ENCODE measurements at places on chromosomes 11 and 22.
A peak's percentile ranks its signal among the peaks of the same experiment; 100 is the strongest.

DNA sequence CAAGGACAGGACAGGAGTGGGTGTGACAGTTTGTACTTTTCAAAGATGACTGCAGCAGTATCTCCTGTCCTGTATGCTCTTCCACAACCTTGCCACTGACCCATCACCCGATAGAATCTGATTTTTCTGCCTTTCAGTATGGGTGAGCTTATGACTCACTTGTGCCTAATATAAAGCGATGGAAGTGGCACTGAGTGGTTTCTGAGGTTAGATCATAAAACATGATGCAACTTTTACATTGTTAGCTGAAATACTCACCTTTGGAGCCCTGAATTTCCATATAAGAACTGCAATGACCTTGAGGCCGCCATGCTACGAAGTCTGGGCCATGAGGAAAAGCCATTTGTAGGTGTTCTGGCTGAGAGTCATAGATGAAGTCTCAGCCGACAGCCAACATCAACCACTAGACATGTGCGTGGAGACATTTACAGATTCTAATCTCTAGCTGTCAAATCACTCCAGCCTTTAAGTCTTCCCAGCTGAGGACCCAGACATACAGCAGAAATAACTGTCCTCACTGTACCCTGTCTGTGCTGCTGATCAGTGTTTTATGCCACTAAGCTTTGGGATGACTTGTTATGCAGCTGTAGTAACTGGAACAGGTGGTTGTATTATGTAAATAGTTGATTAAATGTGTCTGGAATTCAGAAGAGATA lies 105.9 kb upstream of the ARHGAP20 start:
- DNase-seq: no peak

DNA sequence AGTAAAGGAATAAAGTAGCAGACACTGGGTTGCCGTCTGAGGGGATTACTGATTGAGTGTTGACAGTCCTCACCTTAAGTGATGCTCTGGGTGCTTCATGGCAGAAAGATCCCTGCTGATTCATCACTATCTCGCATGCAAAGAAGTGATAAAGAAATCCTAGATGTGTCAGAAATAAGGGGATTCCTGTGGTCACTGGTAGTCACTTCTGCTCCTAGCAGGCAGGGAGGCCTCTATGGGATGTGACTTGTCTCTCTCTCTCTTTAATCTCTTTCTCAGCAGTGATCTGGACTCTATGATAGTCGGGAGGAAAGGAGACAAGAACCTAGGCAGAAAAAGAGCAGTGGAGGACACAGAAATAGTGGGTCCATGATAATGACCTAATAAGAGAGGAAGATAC lies 30.9 kb upstream of the OR56A1 start:
- no peak for DNase-seq

DNA sequence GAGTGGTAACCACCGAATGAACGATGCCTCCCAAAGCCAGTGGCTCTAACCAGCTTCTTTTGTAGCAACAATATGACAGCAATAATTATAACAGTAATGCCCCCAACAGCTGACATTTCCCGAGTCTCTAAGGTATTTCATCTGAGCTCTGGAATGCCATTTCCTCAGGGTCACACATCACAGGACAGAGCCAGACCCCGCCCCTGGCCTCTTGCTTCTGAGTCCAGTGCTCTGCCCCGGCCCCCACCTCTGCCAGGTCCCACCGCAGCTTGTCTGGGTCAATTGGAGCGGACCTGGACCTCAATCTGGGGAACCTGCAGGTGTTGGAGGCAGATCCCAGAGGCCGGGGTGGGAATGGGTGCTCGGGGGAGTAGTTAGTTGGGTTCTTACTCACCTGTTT lies 63.8 kb downstream of the IGLL1 start:
- no peak for DNase-seq

GRCh38 chr11:65116370-65117205 lies 913 bp downstream of the ZNHIT2 start:
- no peak for DNase-seq

GRCh38 chr11:134034496-134035381 lies 34.1 kb upstream of the JAM3 start:
- no peak for DNase-seq

GRCh38 chr11:115324581-115325432 lies 179.4 kb downstream of the CADM1 start:
- peak; percentile 38 for DNase-seq

- DNase-seq: no peak
Observed at GRCh38 chr11:91264481-91264880, 960.1 kb upstream of the FAT3 start.

GRCh38 chr11:119470317-119471291 lies 47.6 kb upstream of the THY1 start:
- DNase-seq: no peak

DNA sequence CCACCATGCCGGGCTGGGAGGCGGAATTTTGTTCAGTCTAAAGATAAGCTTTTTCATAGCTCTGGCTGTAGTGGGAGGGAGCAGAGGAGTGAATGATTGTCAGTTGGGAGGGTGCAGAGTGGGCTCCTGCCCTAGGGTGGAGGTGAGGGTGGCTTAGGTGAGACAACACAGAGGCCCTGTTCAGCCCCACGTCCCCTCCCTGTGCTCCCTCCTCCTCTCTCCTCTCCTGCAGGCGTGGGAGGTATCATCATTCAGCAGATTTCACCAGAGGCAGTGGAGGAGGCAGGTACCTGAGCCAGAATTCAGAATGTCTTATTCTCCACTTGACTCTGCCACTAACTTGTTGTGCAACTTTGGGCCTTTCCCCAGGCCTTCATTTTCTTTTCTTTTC lies 1.7 kb upstream of the THRSP start:
- no peak for DNase-seq

DNA sequence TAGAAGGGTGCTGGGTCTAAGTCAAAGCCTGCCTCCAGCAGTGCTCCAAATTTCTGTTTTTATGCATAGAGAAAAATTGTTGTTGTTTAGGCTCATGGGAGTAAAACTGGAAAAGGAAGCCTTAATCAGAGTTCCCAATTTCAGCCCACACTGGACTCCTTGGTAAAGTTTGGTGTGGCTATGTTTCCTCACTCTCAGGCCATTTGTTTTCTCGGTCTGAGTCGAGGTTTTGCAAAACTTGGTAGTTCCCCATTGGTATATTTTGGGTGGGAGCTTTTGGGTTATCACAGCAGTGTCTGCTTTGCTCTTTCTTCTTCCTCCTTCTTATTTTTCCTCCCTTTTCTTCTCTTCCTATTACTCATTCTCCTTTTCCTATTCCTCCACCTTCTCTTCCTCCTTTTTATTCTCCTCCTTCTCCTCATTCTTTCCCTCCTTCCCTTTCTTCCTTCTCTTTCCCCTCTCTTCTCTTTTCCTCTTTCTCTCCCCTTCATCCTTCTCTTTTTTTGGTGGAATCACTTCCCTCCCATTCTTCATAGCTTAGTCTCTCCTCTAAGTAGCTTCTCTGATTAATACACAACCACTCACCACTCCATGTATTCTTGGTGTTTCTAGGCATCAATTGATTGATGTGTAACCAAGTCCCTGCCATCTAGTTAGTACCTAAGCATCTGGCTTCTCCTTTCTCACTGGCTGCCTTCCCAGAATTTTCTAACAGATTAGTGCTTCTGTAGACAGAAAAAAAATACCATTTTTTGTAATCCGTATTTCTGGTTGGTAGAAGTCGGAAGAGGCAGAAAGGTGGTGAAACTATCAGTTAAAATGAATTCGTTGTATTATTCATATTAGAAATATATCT lies 10.1 kb downstream of the SLC5A1 start:
- DNase-seq: no peak

- DNase-seq: no peak
Observed at GRCh38 chr11:77725433-77725832, 87.8 kb upstream of the CLNS1A start.

GRCh38 chr22:30453731-30454510 lies 17.9 kb downstream of the SEC14L3 start:
- no peak for DNase-seq

GRCh38 chr11:130300567-130300966 lies 14.2 kb downstream of the ZBTB44 start:
- no peak for DNase-seq

GRCh38 chr11:18064450-18065054 lies 18.5 kb upstream of the TPH1 start:
- no peak for DNase-seq

DNA sequence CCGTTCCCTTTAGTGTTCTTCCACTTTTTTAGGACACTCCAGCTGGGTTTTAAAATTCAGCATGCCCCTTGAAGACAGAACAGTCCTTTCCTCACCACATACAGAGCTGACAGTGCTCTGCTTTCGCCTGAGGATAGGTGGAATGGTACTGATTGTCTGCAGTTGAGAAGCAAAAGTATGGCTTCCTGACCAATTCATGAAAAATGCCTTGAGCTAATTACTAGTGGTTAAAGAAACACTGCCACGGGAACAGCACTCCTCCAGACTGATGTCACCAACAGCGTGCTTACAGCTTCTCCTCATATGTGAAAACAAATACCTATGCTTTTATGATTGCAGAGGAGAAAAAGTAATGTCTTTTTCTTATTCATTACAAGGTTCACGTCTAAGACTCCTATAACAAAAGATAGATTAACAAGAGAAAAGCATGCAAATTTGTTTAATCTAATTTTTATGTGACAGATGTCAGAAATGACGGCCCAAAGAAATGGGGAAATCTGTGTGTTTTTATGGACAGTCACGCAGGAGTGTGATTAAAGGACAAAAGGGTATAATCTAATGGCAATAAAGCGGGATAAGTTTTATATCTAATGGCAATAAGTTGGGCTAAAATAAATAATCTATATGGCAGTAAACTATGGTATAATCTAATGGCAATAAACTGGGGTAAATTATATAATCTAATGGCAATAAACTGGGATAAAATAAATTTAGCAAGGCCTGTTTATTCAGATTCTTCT lies 123.4 kb upstream of the ARHGAP42 start:
- DNase-seq: no peak

DNA sequence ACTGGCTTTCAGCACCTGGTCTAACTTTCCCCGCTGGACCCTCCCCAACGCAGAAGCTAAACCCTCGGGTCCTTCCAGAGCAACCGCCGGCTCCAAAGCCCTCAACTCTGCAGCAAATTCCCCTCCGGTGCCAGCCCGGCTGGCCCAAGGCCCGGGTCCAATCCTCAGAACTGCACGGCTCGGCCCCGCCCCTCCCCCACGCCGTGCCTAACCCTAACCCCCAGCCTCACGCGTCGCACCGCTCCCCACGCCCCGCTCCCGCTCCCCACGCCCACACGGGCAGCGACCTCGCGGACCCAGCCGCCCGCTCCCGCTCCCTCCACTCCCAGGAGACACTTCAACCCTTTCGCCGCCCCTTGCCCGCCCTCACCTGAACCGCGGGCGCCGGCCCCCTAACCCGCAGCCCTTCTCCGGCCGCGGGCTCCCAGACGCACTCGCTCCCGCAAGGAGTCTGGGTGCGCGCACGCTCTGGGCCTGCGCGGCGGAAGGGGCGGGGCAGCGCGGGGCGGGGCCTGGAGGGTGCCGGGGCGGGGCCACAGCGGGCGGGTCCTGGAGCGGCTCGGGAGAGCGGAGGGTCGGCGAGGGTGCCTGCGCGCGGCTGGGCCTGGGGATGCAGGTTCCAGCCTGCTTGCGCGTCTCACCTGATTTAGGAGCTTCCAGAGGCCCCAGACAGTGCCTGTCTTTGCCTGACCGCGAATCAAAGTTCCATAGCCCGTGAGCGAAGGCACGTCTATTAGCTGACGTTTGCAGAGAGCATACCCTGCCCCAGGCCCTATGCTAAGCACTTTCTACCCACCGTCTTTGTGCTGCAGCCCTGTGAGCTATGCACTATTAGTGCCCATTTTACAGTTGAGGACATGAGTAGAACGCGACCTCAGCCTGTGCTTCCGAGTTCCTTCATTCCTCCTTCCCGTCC lies at the start of gene NFRKB:
TSS of gene NFRKB (minus strand) at position 453 of the 916 bp plus-strand sequence. CDS start 2,729 bp downstream, outside the sequence.
- DNase-seq: peak; percentile 52

GRCh38 chr11:5257296-5257695 lies 2.7 kb upstream of the HBG2 start:
- DNase-seq: no peak

DNA sequence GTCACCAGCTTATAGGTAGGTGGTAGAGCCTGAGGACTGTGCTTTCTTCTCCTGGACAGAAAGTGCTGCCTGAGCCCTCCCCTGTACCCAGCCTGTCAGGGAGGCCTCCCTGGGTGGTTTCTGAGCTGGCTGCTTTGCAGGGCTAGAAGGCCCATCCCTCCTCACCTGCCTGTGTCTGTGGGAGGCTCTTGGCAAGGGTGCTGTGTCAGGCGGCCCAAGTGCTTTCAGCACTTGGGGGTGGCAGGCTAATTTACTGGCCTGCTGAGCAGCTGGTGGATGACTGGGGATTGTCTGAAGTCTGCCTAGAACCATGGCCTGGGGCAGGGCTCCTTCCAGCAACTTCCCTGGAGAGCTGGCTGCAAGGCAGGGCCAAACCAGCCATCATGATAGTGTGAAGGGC lies 139.0 kb upstream of the NAV2 start:
- no peak for DNase-seq

DNA sequence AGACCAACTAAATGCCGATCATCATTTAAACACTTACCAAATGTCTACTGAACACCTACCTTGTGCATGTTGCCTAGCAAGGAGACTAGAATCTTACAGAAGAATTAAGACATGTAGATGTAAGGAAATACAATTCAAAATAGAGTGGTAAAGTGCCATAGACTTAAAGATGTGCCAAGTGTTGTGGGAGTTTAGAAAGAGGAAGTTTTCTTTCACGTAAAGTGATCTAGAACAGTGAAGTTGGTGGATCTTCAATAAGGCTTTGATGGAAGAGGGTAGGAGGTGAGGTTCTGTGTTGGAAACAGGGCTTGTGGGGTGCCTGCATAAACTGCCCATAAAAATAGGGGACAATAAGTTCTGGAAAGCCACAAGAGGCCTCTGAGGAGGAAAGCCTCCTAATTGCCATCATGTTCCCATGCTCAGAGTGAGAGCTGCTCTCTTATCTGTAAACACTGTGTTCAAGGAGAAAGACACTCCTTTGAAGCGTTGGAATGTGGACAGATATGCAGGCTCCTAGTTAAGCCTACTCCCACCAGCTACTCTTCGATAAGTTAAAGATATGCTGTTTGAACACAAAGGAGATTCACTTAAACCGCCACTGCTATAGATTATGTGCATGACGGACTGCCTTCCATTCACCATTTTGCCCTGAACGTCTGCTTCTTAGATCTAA lies 66.7 kb downstream of the HSD17B12 start:
- no peak for DNase-seq

- DNase-seq: no peak
Observed at GRCh38 chr11:62504158-62504973, 42.2 kb downstream of the AHNAK start.

DNA sequence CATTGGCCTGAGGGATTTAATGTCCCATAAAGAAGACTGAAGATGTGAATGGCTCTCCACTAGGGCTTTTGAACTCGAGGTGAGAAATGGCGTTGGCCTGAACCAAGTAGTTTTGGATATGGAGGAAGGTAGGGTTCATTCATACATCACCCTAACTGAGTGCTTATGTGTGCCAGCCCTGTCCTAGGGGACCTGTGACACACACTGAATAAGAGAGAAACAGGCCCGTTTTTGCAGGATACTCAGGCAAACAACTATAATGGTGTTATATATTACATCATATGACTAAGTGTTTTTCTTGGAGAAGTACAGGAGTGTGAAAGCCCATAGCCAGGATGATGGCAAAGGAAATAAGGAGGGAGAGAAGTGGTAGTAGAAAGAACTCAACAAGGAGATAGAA lies 368.1 kb downstream of the TMEM135 start:
- no peak for DNase-seq

Measured in SW 1271 (cell line).